Forelimb muscle (tissue), 1 donor: ENCODE measurements at places on chromosomes 11 and 22.
A peak's percentile ranks its signal among the peaks of the same experiment; 100 is the strongest.

DNA sequence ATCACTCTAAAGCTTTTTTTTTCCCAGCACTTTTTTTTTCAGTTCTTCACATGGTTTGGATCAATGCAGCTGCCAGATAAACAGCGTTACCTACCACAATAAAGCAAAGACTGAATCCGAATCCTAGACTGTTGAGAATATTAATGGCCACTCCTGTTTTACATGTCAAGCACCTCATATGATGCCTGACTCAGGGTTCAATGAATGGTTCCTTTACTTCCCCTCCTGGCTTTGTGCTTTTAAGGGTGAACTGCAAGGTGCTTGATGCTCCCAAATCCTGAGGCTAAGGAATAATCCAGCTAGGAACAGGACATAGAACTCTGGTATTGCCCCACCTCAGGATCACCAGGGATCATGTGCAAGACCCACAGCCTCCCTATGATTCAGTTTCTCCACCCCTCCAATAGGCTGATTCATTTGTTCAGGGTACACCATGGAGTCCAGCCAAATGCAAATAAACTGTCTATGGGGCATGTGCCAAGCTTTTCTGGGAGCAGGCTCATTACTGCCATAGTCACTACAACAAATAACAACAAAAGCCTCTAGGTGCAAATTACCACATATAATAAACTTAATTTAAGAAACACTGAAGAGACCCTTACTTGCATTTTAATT, 104.3 kb downstream of the GAB2 start:
- DNase-seq = no peak

DNA sequence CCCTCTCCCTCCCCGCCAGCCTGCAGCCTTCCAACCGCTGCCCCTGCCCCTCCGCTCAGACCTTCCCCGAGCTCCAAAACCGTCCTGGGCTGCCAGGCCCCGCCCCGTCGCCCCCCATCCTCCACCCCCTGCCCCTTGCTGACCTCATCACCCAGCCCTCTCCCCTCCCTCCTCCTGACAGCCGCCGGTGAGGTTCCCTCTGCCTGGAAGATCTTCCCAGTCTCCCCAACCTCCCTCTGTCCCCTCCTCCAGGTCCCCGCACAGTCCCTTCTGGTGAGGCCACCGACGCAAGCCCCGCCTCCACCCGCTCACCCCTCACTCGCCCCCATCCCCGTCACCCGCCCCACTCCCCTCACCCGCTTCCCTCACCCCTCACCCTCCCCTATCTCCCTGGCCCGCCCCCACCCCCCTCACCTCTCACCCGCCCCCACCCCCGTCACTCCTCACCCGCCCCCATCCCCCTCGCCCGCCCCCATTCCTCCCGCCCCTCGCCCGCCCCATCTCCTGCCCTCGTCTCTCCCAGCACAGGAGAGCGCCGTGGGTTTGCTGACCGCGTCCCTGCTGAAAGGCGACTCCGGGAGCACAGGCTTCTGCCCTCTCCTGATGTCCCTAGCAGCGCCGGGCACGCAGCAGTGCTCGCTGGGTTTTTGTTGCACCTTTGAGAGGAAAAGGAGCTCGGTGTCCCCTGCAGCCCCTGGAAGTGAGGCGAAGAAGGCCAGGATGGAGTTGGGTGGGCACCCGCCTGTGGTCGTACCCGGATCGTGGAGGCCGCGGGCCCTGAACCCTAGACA, 16.4 kb upstream of the UPK3A start:
- no peak for DNase-seq

DNA sequence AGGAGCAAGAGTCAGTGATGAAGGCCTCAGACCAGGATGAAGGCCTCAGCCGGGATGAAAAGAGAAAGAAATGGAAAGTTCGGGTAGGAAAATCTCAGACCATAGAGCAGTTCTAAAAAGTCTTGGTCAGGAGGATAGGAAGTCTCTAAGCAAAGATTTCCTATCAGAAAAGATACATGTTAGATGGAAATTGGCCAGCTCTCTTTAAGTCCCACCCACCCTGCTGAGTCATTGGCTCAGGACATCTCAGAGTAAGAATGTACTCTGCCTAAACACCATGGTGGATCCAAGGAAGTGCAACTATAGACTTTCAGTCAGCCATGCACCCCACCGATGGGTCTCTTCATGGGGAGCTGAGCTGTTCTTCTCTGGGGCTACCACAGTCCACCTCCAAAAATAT, 4.4 kb downstream of the OR8B3 start:
- no peak for DNase-seq

DNA sequence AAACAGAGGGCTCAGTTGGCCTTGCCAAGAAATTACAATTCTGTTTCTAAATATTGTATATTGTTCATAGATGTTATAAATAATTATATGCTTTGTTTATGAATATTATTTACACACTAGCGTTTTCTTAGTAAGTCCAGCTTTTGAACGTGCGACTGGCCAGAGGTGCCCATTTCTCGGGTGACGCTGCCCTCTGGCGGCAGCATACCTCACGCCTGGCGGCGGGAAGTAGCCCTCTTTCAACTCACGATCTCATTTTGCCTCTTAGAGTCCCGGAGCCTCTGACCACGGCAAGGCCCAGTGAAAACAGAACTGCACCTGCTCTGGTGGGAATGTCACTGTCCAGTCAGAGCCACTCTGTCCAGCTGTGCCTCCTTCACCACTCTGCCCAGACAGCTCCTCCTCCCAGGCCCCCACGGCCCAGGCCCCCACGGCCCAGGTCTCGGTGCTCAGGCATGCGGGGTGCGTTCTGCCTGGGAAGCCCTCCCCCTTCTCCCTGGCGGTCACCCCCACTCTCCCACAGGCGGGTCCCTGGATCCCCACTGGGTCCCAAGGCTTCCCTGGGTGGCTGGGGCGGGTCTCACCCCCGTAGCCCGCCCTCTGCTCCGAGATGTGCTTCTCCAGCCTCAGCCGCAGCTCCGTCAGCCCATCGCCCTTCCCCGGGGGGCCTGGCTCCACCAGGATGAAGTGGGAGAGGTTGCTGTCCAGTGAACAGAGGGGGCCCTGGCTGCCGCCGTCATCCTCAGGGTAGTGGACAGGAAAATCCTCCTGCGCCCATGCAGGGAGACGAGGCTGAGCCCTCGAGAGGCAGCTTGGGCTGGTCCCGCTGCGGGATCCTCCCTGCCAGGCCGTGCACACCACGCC, 19.3 kb downstream of the TSSC4 start:
- peak; percentile 29 for DNase-seq

GRCh38 chr11:127223026-127223425, 222.5 kb upstream of the KIRREL3 start:
- DNase-seq = no peak

DNA sequence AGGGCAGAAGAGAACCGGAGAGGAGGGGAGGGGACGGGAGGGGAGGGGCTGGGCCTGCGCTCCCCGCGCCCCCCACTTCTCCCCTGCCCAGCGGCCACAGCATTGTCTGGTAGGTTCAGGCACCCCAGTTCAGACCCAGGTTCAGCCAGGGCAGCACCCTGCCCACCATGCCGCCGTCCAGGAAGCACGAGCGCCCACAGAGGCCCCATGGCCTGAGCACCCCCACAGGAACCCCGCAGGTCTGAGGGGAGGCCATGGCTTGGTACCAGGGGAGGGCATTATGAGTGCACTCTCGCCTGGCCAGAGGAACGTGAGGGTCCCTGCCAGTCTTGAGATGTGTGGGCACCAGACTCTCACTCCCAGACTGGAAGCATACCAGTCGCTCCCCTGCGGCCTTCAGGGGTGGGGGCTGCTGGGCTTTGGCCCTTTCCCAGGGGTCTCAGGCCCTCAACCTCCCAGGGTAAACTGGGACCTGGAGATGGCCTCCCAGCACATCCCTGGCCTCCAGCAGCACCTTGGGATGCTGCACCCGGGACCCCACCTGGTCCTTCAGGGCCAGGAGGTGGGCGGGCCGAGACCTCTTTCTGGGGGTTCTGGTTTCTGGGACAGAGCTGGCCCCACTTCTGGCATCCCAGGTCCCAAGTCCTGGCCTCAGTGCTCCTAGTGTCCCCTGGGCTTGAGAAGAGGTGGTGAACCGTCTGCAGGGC, 597 bp upstream of the PLXNB2 start:
- no peak for DNase-seq

DNA sequence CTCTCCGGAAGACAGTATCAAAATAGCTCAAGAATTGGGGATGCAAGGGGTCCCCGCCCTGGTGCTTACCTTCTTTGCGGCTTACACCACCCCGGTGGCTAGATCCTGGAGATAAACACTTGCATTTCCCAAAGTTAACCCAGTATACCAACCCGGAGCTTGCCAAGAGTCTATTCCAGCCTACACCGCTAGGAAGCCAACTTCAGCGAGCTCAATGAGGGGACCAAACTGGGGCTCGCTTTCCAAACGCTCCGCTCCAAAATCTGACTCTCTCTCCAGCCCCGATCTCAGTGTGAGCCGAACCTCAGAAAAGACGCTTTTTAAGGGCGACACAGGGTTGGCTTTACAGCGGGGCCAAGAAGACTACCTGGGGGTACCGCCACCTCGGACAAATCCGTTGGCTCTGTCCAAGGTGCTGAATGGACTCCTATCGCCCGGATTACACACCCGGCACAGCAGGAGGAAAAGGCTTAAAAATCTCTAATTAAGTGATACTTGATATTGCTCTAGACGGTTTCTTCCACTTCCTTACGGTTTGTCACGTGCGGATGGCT, 20.1 kb upstream of the BDNF start:
- DNase-seq = no peak

- DNase-seq = no peak
These were observed 222.2 kb downstream of the NAV2 start for GRCh38 chr11:19934828-19935259.

DNA sequence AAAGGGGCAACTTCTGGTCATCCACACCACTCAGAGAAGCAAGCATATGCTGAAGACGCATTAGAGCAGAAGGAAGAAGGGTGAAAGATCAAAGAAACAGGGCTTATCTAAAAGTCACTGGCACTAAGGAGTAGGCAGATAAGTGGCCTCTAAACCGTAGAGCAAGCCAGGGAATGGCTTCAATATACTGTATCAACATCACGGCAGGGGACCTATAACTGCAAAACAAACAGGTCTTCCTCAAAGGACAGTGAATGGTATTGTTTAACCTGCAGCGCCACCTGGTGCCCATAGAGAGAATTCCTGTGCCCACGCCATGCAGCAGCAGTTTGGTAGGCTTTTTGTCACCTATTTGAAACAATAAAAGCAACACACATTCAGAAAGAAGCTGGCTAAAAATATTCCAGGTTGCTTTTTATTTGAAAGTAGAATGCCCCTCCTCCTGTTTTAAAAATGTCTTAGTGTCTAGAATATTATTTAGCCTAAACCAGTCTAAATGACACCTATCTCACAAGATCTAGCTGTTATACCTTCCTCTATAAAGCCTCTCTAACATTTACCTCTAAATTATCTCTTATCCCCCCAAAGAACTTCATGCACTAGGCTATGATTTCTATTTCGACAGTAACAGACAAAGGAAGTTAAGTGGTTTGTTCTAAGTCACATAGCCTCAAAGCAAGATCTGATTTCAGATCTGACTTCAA, 21.8 kb downstream of the SNX19 start:
- peak; percentile 28 for DNase-seq

DNA sequence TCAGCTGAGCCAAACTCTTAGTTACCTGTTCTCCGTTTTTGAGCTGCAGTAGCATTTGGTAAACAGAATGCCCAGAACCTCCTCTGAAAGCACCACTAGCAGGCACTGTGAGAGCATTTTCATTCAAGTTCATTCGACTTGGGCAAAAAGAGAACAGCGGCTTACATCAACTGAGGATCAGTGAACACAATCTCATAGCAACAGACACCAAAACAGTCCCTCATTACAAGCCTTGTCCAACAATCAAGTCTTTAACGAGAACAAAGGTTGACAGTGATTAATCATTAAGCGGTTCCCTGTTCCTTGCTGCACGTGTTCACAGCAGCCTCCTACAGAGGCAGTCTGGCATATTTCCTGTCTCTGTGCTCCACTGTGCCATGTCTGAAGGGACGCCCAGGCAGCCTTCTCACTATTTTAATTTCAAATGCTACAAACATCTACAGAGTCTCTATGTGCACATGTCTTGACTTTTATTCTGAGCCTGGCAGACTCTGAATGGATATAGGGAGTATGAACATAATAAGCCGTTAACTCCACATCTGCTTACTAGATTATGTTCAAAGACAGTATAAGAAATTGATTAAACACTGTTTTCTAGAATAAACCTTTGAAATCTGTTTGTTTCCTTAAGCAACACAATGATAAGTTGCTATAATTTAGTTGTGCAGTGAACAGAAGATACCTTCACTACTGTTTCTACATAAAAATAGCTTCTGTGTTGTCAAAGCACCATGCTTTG, 88.3 kb upstream of the MTMR2 start:
- DNase-seq = no peak

DNA sequence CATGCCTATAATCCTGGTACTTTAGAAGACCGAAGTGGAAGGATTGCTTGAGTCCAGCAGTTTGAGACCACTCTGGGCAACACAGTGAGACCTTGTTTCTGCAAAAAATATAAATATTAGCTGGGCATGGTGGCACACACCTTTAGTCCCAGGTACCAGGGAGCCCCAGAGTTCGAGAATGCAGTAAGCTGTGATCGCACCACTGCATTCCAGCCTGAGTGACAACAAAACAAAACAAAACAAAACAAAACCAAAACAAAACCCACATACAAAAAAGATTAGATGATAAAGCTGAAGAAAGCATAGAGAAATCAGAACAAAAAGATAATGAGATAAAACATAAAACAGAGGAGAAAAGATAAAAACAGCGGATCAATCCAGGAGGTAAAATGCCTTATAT, 62.1 kb downstream of the TCF20 start:
- DNase-seq = no peak

DNA sequence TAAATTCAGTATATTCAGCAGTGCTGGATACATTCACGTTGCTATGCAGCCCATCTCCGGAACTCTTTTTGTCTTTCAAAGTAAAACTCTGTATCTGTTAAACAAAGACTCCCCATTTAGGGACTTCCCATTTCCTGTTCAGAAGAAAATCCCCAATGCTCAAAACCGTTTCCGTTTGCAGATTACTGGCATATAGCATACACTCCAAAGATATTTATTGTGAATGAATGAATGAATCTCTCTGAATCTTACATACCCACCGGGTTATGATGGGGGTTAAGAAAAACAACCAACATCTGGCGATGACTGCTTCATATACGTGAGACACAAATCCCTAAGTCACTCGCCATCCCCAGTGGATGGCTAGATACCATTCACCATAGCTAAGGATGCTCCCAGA, 1.6 kb downstream of the THY1 start:
- DNase-seq = no peak

DNA sequence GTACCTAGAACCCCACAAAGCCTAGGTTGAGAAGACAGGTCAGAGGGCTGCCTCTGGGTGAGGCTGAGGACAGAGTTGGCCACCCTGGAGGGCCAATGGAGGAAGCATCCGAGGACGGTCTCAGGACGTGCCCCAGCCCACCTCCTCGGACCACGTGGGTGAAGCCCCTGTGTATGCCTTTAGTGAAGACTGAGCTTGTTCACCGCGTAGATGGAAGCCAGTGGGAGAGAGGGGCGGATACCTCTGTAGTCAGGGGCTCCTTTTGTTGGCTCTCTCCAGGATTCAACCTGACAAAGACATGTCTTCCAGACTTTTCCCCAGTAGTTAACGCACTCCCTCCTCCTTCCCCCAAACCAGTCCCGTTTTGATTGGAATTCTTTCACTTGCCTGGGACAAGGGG, 110.7 kb downstream of the ZBTB16 start:
- DNase-seq = no peak
